ENCODE measurements at places on chromosomes 4 and X.

DNA sequence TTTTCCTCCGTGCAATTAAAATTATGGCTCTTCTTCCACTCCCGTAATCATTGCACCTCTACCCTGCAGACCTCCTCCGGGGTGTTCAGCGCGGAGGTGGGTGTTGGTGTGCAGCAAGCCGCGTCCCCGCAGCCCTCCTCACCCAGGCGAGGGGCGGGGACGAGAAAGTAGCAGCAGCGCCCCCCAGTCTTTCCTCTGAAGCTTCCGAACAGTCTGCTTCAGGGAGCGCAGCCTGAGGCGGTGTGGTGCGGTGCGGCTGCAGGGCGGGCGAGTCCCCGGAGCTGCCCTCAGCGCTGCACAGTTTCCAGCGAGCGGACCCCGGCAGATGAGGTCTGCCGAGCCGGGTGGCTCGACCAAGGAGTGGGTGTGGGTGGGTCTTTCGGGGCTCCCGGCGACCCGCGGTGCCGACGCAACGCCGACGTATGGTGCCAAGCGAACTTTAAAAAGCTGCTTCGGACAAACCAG lies at the start of gene FRAS1:
Gene FRAS1, plus strand, starts transcription at position 189 of the 465 bp plus-strand sequence. CDS start 687 bp downstream, outside the sequence.
- no peak for DNase-seq

DNA sequence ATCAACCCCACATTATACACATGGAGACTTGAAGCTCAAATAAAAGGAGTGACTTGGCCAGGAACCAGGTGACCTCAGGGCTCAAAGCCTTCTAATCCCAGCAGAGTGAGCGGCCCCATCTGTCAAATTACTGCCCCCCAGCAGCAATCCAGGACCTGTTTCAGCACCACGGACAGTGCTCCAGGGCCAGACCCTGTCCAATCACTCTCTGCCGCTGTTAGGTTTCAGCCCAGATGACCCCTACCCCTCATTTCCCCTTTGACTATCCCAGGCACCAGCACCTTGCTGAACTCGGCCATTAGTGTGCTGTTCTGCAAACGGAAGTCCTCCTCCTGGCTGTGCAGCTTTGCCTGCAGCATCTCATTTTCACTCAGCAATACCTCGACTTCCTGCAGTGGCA lies 5.1 kb downstream of the GRIPAP1 start:
- DNase-seq, result no peak

DNA sequence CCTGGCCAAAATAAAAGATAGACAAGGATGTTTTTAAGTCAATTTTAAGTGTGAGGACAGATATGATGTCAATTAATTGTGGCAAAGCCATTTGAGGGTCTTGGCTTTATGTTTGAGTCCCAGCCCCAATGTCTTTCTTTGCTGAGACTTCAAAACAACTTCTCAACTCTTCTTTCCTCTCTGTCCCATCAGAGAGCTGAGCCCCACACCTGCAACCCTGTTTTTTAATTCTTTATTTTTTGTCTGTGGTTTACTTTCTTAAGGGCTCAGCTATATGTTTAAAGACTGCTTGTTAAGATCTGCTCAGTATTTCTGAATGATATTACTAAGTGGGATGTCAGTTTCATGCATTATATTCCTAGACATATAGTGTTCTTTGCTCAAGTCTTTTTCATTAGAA lies 164.3 kb downstream of the HS3ST1 start:
- DNase-seq, result no peak

DNA sequence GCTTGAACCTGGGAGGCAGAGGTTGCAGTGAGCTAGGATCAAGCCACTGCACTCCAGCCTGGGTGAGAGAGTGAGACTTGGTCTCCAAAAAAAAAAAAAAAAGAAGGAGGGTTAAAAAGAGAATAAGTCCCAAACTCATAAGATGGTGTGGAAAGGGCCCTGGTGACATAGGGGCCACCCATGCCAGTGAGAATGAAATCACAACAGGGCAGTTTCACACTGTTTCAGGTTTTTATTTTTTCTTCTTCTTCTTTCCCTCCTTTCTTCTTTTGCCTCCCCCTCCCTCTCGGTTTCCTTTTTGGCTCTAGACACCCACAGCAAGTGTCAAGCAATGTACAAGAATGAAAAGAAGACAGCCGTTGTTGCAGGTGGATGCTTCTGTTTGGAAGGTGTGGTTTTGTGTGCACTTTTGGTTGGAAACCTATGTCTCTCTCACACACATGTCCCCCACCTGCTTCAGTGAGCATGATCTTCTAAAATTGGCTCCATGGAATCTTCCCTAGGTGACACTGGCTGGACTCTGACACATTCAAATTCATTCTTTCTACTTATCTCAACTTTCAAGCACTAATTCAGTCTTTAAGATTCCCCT lies 14.4 kb upstream of the TLR8 start:
- no peak for DNase-seq
